CD4-positive, alpha-beta memory T cell (primary cell): ENCODE measurements at places on chromosomes 6 and 20. TPM values are rescaled to one million over a fixed set of nuclear protein-coding genes. Genes with fewer than 3 reads are reported as not detected.

Gene HLA-DPA1
- total RNA-seq = 18.2 TPM

Gene SSTR4
- not detected for total RNA-seq

Gene GNAS-AS1
- 0.94 TPM for total RNA-seq

Gene HLA-DOA
- total RNA-seq = 1.4 TPM

DNA sequence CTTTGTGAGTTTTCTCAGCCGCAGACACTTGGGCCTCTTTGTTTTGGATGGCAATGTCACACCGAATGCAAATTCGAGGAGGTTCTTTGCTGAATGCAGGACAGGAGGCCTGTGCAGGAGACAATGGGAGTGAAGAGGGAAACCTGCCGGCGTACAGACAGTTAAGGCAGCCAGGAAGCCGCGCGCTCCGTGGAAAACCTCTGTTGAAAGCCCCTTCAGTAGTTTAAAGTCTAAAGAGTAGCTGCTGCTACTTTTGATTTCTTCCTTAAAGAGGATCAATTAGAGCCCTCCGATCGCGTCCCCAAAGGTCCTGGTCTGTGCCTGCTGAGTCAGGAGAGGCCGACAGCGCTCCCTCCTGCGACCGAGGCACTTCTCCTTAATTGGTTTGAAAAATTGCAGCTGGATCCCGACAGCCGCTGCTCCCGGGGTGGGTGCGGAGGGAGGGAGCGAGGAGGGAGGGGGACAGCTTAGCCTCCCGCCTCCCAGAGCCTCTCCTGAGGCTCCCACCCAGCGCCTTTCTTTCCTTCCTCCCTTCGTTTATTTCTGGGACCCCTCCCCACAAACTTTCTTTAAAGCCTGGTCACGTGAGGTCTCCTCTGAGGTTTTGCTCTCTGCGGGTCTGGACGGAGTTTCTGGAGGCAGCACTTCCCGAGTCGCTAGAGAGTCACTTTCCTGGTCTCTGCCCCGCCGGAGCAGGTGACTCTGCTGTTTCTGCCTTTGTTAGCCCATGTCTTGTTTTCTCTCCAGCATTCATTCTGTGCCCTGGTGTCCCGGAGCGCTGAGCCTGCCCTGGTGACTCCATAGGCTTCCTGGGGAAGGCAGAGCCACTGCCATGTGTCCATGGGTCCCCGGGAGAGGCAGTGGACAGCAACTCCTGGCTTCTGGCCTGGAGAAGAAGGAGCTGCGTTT is 22.3 kb upstream of the RPP40 start:
- H3K4me3 ChIP-seq = no peak overlapping the region
- DNase-seq = no peak
- no peak overlapping the region for H3K27ac ChIP-seq
- no peaks in the 10 kb centered on the region for H3K27me3 ChIP-seq
- H3K36me3 ChIP-seq = no peaks in the 10 kb centered on the region

DNA sequence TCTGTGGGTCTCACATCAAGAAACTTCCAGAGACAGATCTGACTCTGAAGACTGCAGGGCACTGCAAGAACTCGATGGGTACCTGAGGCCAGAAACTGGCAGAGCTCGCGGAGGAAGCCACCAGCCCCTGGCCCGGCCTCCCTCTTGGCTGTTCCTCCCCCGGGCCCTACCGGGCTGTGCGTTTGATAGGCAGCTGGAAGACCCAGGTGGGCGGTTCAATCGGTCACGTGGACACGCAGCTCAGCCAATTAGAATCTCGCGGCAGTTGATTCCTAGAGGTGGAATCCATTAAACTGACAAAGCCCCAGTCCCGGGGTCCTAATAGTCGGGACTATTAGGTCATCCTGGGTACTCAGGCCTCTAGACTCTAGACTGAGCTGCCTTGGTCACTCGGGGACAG is 154.2 kb upstream of the PROKR2 start:
- no peaks in the 10 kb centered on the region for H3K4me1 ChIP-seq
- no peak overlapping the region for H3K27ac ChIP-seq
- H3K27me3 ChIP-seq = no peaks in the 10 kb centered on the region
- no peak overlapping the region for H3K4me3 ChIP-seq
- DNase-seq = no peak

GRCh38 chr20:37905671-37906613 is 3.0 kb downstream of the VSTM2L start:
- H3K4me1 ChIP-seq = no peaks in the 10 kb centered on the region
- DNase-seq = no peak
- no peak overlapping the region for H3K27ac ChIP-seq
- H3K4me3 ChIP-seq = no peak overlapping the region
- peaks cover 9% of the 10 kb centered on the region for H3K27me3 ChIP-seq

GRCh38 chr20:35663516-35664465 is 909 bp downstream of the CPNE1 start:
- no peaks in the 10 kb centered on the region for H3K27me3 ChIP-seq
- peak; percentile 76 for DNase-seq
- peaks cover 1% of the 10 kb centered on the region for H3K36me3 ChIP-seq
- peak overlapping the region; percentile 99 for H3K27ac ChIP-seq
- peaks cover 58% of the 10 kb centered on the region for H3K4me1 ChIP-seq

GRCh38 chr20:8115436-8115835 is 16.6 kb upstream of the PLCB1 start:
- no peaks in the 10 kb centered on the region for H3K4me1 ChIP-seq
- no peak overlapping the region for H3K4me3 ChIP-seq
- DNase-seq = no peak
- no peaks in the 10 kb centered on the region for H3K27me3 ChIP-seq
- no peak overlapping the region for H3K27ac ChIP-seq
- H3K36me3 ChIP-seq = no peaks in the 10 kb centered on the region

DNA sequence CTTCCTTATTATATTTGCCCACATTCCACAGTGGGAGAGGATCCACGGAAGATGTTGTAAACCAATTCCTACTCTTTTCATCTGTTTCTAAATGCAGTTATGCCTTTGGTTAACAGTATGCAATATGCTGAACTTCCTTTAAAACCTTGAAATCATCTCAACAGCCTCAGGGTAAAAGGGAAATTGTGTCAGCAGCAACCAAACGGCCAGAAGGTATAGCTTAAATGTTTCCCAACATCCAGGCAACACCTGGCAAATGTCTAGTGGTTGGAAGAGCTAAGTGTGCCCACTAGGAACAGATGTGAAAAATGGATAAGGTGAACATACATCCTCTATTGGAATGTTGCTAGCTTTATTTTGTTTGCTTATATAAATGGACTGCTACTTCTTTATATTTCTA is 164.8 kb downstream of the FAXC start:
- H3K27ac ChIP-seq = no peak overlapping the region
- H3K36me3 ChIP-seq = no peaks in the 10 kb centered on the region
- no peaks in the 10 kb centered on the region for H3K4me1 ChIP-seq
- no peaks in the 10 kb centered on the region for H3K27me3 ChIP-seq

- H3K27me3 ChIP-seq = no peaks in the 10 kb centered on the region
- DNase-seq = no peak
- H3K27ac ChIP-seq = no peak overlapping the region
- H3K4me3 ChIP-seq = no peak overlapping the region
Observed at GRCh38 chr6:44494011-44494501, 106.5 kb downstream of the CDC5L start.

DNA sequence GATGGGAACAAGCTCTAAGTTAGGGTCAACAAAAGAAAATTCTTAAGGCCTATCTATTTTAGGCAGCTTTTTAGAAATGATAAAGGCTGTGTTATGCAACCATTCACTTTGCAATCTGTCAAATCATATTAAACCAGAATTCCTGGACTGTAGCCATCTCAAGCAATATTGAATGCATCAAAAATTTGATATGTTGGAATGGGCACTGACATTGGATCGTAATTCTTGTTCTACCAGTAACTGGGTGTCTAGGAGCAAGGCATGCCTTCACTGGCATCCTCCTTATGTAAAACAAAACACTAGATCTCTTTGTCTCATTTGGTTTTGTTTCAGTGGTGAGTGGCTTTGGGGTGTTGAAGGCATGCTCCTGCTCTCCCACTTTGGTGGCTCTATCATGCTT is 145.6 kb downstream of the JARID2 start:
- no peaks in the 10 kb centered on the region for H3K36me3 ChIP-seq
- DNase-seq = no peak
- H3K27me3 ChIP-seq = no peaks in the 10 kb centered on the region
- no peak overlapping the region for H3K4me3 ChIP-seq
- peaks cover 27% of the 10 kb centered on the region for H3K4me1 ChIP-seq

DNA sequence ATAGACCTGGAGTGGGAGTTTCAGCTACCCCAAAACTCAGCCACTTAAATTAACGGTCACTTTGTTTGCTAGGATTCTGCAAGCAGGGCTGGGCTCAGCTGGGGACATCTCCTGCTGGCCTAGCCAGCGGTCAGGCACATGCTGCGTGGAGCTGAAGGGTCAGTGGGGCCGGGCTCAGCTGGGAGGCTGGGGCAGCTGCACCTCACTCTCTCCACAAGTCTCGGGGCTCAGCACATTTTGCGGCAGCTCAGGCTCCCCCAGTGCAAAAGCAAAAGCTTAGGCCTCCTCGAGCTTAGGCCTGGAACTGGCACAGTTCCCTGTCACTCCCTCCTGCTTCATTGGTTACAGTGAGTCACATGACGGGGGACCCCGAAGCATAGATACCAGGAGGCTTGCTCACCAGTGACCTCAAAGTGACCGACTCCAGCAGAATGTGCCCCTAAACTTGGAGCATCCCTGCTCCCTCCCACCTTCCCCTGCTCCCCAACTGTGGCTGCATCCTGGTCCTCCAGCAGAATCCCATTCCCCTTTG is 80.6 kb upstream of the CST7 start:
- H3K4me3 ChIP-seq = no peak overlapping the region
- H3K27me3 ChIP-seq = no peaks in the 10 kb centered on the region
- H3K4me1 ChIP-seq = no peaks in the 10 kb centered on the region
- DNase-seq = no peak
- no peak overlapping the region for H3K27ac ChIP-seq

DNA sequence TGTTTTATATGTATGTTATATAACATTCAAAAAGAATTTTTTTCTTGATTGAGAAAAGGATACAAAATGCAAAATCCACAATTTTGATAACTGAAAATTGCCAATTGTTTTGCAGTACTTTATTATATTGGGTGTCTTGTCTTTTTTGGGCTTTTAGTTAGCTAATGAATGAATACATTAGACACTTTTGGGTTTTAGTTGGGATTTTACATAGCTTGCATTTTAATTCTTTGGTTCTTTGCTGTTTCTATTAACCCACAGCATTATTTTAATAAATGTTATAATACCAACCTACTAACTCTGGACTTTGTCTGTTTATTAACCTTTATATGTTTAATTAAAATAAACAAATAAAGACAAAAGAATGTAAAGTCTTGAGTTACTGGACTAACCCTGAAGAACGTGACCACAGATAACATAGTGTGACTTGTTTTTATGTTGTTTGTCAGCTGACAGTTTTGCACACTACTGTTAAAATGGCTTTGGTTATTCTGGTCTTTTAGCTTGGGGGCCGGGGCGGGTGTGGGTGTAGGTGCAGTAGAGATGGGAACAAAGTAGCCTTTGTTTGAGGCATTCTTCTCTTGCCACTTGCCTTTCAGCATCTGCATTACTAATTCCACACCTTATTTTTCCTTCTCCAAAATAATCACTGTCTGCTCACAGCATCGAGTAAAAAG is 159.1 kb downstream of the QKI start:
- H3K36me3 ChIP-seq = no peaks in the 10 kb centered on the region
- no peak overlapping the region for H3K27ac ChIP-seq
- DNase-seq = no peak
- H3K4me3 ChIP-seq = no peak overlapping the region
- H3K4me1 ChIP-seq = no peaks in the 10 kb centered on the region

- H3K36me3 ChIP-seq = no peaks in the 10 kb centered on the region
- no peak overlapping the region for H3K27ac ChIP-seq
- H3K27me3 ChIP-seq = no peaks in the 10 kb centered on the region
- peaks cover 12% of the 10 kb centered on the region for H3K4me1 ChIP-seq
Observed at GRCh38 chr20:10572853-10573252, 100.9 kb downstream of the JAG1 start.

GRCh38 chr6:2738373-2738979 is 12.2 kb downstream of the MYLK4 start:
- H3K4me3 ChIP-seq = no peak overlapping the region
- no peaks in the 10 kb centered on the region for H3K36me3 ChIP-seq
- no peak overlapping the region for H3K27ac ChIP-seq
- peak; percentile 65 for DNase-seq

- H3K4me1 ChIP-seq = peaks cover 14% of the 10 kb centered on the region
- H3K4me3 ChIP-seq = no peak overlapping the region
- no peak overlapping the region for H3K27ac ChIP-seq
- DNase-seq = no peak
- H3K27me3 ChIP-seq = no peaks in the 10 kb centered on the region
- peaks cover 11% of the 10 kb centered on the region for H3K36me3 ChIP-seq
Observed at GRCh38 chr20:4973330-4974097, 27.8 kb downstream of the SLC23A2 start.

DNA sequence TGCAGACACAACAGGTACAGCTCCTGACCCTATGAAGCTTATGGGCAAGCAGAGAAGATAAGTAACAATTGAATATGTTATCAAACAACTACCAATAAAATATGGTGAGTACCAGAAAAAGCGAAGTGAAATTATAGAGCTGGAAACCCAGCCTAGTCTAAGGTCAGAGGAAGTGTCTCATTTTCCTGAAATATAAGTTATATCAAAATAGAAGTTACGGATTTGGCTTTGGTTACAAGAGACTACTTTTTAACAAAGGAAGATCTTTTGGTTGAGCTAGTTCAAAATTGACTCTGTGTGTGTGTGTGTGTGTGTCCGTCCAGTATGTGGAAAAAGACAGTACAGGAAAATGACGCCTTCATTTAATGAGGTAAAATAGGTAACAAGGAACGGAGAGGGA is 8.9 kb downstream of the STX11 start:
- H3K36me3 ChIP-seq = no peaks in the 10 kb centered on the region
- H3K27me3 ChIP-seq = no peaks in the 10 kb centered on the region
- no peak for DNase-seq

DNA sequence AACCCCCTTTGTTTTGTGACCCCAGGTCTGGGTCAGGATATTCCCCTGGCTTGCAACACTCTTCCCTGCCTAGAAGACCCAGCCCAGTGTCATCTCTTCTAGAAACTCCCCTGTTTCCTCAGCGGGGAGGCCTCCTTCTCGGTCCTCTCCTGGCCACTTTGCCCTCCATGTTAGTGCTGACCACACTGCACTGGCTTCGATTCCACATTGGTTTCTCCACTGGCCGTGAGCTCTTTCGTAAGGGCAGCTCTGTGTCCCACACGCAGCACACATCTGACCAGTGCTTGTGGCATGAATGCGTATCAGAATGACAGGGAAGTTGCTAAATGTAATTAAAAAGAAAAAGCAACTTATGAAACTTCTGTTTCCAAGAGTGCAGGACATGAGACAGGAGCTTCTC is 49.4 kb upstream of the FNDC1 start:
- H3K4me1 ChIP-seq = peaks cover under 1% of the 10 kb centered on the region
- no peak for DNase-seq
- no peak overlapping the region for H3K27ac ChIP-seq
- no peak overlapping the region for H3K4me3 ChIP-seq

DNA sequence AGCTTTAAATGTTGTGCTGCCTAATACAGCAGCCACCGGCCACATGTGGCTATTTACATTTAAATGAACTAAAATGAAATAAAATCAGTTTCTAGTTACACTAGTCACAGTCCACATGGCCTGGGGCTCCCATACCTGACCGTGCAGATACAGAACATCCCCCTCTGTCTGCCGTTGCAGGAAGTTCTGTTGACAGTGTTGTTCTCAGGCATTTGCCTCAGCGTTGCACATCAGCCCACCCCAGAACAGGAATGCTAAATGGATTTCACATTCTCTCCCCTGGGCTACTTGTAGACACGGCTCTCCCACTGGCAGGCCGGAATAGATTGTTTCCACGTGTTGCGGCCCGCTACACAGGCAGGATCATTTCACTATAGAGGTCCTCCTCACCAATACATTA is 26.3 kb downstream of the JAG1 start:
- H3K4me1 ChIP-seq = no peaks in the 10 kb centered on the region
- no peak overlapping the region for H3K4me3 ChIP-seq
- no peak overlapping the region for H3K27ac ChIP-seq
- no peak for DNase-seq
